ENCODE measurements at places on chromosomes 16 and 17.

DNA sequence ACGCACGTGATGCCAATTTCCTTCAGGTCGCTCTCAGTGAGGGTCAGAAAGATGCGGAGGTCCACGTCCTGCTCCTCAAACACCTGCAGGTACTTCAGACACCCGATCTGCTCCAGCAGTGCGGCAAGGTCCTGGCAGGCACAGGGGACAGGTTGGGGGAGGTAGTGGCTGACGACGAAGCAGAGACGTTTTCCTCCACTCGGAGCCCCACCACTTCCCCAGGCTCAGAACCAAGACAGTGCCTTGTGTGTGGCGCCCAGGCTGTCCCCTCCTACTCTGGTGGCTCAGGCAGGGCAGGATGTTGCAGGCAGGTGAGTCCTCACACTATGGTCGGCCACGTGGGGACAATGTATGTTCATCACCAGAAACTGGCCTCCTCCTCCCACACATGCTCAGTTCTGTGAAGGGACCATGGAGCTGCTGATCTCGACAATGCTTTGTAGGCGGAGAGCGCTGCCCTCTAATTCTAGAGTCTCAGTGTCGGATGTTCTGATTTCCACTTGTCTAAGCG, 5.7 kb downstream of the NUDT16L1 start:
- DNase-seq: no peak

DNA sequence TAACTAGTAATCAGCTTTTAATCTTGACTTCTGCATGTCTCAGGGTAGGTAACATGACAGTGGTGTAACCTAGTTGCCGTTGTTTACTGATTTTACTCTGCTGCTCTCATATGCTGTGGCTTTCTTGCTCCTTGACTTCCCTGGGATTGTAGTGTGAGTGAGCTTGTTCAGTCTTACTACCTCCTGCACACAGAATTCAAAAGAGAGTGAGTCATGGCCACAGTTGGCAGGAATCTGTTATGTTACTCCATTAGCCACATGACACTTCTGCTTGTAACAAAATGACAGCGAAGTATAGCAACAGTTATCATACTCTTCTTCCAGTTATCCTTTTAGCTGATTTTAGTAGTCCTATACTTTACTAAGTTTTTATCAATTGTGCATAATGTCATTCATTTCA, 18.8 kb downstream of the TNRC6A start:
- no peak for DNase-seq

GRCh38 chr17:80346498-80347275, 68.3 kb upstream of the ENDOV start:
- no peak for DNase-seq

DNA sequence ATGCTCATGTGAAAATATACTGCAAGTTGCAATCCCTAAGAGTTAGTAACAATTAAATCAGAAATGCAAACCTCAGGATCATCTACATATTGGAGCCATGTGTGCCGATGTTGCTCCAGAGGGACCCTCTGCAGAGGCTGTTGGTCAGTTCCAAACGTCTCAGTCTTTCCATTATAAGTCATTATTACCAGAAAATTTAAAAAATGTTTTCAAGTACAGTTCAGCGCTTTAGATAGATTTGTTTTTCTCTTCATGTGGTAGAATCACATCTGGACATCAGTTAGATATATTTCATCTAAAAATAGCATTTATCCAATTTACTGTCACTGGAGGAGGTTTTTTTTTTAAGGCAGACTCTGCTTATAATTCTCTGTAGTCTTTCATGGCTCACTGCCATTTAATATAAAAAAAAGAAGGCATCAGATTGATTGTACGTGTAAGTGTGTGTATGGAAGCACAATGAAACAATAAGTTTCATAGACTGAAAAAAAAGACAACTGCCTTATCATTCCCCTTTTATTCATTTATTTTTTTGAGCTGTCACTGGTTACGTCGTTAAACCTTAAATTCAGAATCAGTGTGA, 46.1 kb upstream of the MARCHF10 start:
- no peak for DNase-seq
